Thyroid gland (tissue), 4 donors: ENCODE measurements at places on chromosomes 5 and 9.

DNA sequence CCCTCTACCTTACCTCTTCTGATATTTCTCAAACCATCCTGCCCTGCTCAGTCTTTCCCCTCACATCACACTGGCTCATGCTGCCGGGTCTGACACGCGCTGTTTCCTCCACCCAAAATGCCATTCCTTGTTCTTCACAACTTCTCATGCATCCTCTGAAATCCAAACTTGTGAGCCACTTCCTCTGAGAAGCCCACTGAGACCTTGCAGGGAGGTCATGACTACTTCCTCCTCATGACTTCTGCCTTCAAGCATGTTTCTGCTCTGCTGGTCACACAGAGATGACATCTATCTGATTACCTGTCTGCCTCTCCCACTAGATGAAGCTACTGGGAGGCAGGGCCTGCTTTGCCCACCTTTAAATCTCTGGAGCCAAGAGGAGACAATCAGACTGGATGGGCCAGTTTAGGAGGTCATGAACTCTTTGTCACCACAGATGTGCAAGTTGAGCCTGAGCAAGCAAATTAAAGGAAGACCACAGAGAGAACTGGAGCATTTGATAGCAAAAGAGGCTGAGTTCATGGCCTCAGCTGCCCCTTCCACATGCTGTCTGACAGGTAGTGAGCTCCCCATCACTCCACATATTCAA lies 119.8 kb upstream of the TBC1D2 start:
- no peak for DNase-seq

DNA sequence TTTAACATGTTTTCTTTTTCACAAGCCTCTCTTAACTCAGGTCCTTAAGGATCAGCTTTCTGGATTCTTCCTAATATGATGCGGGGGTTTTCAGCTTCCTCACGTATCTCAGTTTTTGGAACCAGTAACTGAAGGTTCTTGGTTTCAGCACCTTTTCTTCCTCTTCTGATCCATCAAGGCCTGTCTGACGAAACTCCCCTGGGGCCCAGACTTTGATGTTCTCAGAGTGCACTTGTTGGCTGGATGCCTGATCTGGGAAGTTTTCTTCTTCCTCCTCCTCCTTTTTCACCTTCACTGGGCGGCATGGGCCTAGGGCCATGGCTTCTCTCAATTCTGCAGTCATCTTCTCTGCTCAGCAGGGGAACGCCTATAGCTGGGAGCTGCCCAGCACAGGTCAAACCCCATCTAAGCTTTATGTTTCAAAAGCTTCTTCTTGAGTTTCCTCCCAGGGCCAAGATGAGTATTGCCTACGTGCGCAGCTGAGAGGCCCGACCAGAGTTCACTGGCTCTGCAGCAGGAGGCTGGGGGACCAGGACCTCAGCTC lies 44.8 kb downstream of the GHR start:
- DNase-seq: peak; percentile 45

DNA sequence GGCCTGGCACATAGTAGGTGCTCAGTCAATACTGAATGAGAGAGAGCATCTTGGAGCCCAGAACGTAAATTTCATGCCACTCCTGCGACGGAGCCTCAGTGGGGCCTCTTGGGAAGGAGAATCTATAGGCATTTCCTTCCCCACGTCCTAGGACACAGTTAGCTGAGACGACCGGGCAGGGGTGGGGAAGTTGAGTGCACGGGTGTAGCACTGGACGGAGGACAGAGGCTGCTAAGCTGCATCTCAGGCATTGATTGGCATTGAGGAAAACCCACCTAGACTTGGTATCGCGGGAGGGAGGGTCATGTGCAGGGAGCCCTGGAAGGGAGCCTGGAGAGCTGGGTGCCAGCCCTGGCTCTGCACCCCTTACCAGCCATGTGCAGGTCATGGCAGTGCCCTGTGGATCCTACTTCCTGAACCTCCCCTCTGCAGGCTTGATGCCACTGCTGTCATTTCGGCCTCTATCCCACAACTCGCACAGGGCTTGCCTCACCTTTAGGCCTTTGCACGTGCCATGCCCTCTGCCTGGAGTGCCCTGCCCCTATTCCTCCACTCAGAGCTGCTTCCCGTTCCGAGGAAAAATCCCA lies 25.6 kb downstream of the NEK6 start:
- DNase-seq: no peak

- DNase-seq: no peak
Observed at GRCh38 chr5:1039210-1039548, 30.6 kb downstream of the NKD2 start.

GRCh38 chr5:121285801-121286521 lies 565.7 kb upstream of the FTMT start:
- no peak for DNase-seq

- no peak for DNase-seq
Observed at GRCh38 chr9:103942651-103943050, 151.5 kb upstream of the SMC2 start.

- DNase-seq: no peak
Observed at GRCh38 chr9:79213417-79214125, 358.2 kb upstream of the TLE4 start.

GRCh38 chr9:125929846-125930245 lies 182.7 kb downstream of the PBX3 start:
- DNase-seq: no peak

DNA sequence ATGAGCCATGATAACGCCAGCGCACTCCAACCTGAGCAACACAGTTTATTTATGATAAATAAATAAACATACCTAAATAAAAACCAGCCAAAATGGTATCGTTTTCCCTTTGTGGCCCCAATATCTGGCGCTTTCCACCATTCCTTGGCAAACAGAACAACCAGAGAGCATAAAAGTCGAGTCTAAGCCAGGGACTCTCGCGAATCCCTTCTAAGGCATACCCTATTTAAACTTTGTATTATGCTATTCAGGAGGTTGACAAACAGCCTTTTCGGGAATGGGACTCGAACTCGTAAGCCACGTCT lies 386 bp upstream of the MATR3 start:
- DNase-seq: no peak

GRCh38 chr5:128538000-128538249 lies at the start of gene FBN2:
Gene FBN2 (minus strand): TSS chr5:128538245. CDS start chr5:128537603, 642 bp downstream.
- DNase-seq: no peak

- DNase-seq: no peak
Observed at GRCh38 chr9:133944746-133945135, 47.4 kb downstream of the VAV2 start.

DNA sequence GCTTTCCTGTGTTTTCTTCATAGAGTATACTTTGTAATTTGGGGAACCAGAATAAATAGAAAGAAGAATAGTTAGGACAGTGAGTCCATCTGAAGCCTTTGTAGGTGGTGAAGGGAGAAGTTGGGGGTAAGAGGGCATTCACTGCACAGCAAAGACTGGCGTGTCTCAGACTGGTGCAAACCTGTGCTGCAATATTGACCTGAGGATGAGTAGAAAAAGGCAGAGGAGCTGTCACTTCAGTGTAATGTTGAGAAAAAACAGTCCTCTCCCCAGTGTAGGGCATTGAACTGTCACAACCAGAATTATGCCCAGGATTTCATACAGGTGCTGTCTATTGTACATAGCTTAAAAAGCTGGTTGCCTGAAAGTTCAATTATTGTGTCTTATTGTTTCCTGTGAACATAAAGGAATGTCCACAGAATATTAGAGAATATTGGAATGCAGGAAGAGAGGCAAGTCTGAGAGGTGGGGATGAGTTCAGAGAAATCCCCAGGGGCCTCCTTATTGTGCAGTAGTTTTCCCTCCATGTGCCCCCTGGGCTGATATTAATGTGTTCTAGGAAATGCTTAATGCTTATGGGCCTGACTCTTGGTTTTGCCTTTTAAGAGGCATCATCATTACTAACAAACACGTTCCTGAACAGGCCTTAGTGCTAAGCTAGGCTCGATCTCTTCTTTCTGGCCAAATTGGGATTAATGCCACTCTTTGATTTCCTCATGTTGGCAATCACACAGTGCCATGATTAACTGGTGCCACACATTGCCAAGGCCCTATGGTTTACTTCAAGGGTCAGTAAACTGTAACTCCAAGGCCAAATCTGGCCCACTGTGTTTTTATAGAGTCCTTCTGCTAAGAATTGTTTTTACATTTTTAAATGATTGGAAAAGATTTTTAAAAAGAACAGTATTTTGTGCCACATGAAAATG lies 34.0 kb downstream of the DAPK1 start:
- no peak for DNase-seq

- DNase-seq: no peak
Observed at GRCh38 chr5:78602400-78602799, 46.2 kb downstream of the LHFPL2 start.

DNA sequence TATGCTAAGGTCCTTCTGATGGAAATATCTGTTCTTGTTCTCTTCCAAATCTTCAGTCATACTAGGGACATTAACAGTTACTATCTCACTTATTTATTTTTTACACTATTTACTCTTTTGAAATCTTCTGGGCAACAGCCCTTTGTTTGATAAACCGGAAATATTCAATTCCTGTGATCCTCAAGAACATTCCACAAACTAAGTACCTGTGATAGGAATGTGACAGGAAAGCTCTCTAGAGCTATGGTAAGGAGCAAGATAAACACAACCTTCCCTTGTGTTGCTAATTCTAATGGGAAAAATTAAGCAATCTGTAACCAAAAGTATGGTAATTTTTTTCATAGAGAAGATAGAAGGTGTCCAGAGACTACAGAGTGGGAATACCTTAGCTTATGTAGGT lies 22.0 kb upstream of the ANKRD34B start:
- no peak for DNase-seq

- DNase-seq: peak; percentile 63
Observed at GRCh38 chr5:124661317-124662141, 84.9 kb downstream of the ZNF608 start.

DNA sequence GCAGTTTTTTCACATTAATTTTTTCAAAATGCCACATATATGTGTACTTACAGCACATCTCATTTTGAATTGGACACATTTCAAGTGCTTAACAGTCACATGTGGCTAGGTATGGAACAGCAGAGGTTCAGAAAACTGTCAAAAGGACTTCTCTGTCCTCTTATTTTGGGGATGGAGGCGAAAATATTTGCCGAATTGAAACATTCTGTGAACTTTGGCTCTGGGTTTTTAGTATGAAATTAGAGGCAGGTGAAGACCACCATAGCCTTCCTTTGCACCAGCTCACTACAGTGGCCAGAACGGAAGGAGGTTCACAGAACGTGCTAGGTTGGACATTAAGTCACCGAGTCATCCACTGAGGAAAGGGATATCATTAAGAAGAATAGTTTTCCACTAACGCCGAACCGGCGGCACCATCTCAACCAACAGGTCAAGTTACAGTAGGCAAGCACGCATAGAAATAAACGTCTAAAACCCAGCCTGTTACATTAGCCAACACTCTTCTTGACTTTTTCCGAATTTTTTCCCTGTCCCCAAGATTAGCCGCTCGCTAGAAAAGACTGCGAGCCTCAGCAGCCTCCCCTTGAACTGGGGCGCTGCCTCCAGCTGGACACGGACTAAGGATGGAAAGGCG lies 1.8 kb upstream of the TLE4 start:
- DNase-seq: no peak

DNA sequence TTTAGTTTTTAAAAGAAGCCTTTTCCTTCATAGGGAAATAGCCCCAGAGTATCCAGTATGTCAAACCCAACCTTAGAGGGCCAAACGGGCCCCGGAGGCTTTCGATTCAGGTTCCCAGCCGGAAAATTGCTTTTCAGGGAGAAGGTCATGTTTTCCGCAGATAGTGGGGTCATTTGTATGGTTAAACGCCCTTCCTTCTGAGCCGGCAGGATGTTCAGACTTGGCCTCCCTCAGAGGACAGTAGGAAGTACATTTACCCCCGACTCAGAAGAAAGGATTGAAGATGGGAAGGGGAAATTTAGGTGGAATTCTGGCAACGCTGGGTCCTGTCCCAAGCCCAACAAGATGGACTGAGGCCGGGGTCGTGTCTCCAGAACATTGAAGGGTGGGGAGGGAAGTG lies 195.2 kb downstream of the AOPEP start:
- DNase-seq: no peak

DNA sequence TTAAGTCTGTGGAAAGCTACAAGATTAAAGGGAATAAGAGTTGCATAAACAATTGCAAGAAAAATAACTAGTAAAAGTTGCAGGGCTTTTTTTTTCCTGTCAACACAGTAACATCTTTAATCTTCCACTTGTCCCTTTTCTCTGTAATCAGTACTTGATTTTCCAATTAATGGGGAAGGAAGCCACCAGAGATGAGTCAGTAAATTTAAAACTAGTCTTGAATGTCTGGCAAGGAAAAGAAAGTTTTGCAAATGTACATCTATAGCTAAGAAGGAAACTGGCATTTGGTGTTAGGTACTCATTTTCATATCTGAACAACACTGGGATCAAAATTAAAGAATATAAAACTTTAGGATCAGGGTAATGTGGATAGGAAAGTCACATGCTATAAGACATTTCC lies 17.1 kb downstream of the DAP start:
- no peak for DNase-seq

DNA sequence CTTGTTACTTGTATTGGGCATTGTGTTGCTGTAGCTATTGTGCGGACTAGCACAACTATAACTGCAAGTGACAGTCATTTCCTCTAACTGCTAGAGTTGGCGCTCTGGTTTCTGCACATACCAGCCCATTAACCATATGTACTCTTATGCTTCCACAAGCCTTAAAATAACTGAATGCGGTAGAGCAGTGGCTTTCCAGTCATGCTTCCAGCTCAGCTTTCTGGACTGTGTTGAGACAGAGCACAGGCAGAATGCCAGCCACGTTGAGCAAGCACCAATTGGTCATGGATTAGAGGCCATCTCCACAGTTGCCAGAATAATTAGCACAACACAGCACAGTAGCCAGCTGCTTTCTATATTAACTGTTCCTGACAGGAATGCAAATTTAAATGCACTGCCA lies 12.2 kb downstream of the INVS start:
- peak; percentile 96 for DNase-seq

- no peak for DNase-seq
Observed at GRCh38 chr5:33975852-33976251, 8.6 kb downstream of the SLC45A2 start.

GRCh38 chr9:122084026-122084675 lies 9.0 kb downstream of the TTLL11 start:
- DNase-seq: no peak

DNA sequence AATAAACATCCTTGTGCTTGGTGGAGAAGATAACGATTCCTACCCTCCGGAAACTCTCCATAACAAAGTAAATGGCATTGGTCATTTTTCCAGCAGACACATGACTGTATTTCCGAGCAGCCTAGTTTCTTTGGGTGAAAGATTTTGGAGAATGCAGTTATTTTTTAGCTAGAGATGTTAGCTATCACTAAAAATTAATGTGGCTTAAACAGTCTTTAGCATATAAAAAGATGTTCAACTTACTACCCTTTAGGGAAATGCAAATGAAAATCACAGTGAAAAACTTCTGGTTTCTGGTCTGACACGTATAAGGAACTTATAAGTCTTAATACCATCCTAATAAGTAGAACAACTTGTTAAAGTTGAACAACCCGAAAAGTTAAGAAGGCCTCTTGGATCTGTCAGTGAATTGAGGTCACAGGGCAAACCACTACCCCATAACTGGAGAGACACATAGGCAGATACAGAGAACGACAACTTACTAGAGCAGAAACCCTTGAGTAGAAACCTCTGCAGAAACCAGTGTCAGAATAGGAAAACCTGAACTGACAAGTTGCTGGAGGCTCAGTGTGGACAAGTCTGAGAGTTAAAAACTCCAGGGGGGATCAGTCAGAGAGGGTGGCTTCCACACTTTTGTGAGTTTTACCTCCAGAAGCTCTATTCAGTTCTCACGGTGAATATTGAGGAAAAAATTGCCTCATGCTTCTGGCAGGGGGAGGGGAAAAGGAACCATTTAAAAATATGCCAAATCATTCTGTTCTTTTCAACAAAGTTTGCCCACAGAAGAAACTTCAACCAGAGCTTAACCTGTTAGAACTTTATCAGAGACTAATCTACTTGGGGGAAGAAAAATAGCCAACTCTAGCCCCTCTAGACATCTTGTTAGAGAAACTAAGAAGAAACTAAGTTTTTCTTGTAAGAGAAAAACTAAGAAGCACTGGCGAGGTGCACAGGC lies 325.2 kb upstream of the RPS23 start:
- DNase-seq: no peak
